ENCODE measurements at places on chromosomes 3 and 15. TPM values are rescaled to one million over a fixed set of nuclear protein-coding genes. Genes with fewer than 3 reads are reported as not detected.

DNA sequence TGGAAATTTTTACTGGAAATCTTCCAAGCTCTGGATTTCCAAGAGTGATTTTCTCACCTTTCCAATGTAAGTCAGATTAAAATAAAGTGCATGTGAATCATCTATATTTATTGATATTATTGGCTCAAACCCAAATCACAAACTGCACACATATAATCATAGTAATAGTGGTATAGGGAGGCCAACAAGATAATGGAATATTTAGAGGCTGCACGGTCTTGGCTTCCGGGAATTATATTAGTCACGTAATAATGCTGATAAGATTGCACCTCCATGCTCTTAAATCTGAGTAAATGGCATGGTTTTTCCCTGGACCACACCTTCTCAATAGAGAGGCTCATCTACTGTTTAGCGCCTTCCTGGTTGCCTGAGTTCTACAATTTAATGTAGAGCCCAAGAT is 567.1 kb upstream of the NR2F2 start:
- DNase-seq = no peak

DNA sequence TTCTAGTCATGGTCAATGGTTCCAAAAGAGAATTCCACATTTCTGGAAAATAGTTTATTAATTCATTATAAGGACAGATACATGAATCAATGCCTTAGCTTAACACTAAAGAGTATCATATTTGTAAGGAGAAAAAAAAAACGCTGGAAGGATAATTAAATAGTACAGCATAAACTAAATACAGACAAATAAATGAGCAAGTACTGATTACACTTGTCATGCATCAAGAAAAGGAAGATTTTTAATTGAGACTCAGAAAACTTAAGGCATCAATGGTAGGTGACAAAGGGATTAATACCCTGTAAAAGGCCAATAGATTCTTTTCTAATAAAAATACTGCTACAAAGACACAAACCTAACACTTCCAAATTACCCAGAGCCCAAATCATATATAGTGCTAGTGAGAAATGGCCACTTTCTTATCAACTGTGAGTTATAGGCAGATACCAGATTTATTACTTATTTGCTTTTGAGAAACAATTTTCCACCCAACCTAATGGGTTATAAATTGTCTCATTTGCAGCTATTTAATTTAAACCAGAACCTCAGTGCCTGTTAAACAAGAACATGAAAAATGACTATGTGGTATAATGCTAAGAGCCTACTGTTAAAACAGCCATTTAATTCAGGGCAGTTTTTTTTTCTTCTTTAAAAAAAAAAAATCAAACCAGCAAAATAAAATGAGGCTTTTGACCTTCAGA is 3.8 kb upstream of the IGDCC3 start:
- DNase-seq = no peak

- no peak for DNase-seq
Observed at GRCh38 chr15:94485148-94485719, 253.9 kb downstream of the MCTP2 start.

- no peak for DNase-seq
Observed at GRCh38 chr3:105473521-105474223, 107.0 kb downstream of the ALCAM start.

GRCh38 chr3:42061025-42061712 is 30.0 kb upstream of the TRAK1 start:
- DNase-seq = no peak

- no peak for DNase-seq
Observed at GRCh38 chr3:112101916-112102315, 15.7 kb downstream of the C3orf52 start.

DNA sequence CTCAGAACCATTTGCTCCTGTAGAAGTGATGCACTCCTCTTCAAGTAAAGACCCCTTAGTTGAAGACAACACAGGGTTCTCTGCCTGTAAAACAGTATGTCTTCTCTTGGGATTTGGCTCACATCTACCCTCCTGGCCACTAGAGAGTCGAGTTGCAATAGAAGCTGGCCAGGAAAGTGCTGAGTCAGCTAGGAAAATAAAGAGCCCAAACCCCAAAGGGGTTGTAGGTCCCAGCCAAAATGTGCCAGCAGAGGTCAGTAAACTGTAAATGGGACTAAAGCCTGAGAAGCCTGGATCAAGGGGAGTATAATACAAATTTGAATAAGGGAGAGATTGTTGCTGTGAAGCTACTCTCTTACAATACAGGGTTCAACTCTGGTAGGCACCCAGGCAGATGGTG is 37.2 kb upstream of the THBS1 start:
- no peak for DNase-seq

- no peak for DNase-seq
Observed at GRCh38 chr15:98946301-98947255, 61.0 kb downstream of the PGPEP1L start.

DNA sequence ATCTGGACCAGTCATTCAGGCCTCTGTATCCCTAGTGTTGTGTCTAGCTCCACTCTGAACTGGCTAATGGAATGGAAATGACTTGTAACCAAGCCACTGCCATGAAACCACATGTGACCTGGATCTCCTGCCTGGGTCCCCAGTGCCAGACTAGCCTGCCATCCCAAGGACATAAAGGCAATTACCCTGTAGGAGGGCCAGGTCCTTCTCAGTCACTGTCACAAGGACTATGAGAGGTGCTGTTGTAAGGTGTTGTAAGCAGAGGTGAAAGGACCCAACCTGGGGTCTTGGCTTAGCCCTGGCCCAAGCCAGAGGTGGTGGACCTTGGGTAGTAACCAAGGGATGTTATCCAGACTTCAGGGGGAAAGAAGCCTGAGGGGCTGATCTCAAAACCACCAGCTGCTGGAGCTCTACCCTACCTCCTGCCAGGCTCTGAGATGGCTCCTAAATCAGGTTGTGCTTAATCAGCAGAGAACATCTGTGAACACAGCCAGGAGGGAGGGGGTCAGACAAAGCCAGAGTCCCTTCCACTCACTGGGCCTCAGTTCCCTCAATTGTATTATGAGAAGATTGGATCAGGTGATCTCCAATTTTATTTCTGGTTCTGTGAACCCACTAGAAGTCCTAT is 15.7 kb upstream of the KLHL24 start:
- DNase-seq = no peak

DNA sequence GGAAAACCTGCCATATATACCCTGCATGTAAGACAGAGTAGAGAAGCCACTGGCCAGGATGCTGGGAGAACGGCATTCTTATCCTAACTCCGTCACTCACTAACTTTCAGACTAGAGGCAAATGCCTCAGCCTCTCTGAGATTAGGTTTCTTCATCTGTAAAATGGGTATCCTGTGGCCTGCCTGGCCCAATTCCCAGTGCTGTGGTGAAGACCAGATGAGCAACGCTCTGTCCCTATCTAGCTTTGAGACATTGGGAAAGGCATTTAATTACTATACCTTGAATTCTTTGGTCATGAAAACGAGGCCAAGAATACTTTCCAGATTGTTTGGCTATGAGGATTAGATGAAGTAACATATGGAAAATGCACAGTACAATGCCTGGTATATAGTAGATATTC is 35.9 kb downstream of the CEMIP start:
- no peak for DNase-seq

DNA sequence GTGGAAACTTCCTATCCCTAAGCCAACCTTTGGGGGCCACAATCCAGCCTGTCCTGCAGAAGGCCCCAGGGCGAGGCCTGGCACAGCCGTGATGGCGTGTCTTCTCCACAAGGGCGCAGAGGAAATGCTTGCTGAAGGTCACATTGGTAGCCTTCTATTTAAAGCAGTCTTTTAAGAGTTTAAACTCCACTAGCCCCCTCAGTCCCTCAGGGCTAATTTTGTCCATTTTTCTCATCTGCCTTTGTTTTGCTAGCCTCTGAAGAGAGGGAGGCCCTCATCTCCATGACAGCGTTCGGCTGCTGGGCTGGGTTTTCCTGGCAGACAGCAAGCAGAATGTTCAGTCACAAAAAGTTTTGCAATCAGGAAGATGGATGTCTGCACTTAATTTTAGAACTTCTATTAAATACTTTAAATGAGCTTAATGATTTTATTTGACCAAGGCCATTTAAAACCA is 40.8 kb downstream of the RARB start:
- DNase-seq = peak; percentile 85

DNA sequence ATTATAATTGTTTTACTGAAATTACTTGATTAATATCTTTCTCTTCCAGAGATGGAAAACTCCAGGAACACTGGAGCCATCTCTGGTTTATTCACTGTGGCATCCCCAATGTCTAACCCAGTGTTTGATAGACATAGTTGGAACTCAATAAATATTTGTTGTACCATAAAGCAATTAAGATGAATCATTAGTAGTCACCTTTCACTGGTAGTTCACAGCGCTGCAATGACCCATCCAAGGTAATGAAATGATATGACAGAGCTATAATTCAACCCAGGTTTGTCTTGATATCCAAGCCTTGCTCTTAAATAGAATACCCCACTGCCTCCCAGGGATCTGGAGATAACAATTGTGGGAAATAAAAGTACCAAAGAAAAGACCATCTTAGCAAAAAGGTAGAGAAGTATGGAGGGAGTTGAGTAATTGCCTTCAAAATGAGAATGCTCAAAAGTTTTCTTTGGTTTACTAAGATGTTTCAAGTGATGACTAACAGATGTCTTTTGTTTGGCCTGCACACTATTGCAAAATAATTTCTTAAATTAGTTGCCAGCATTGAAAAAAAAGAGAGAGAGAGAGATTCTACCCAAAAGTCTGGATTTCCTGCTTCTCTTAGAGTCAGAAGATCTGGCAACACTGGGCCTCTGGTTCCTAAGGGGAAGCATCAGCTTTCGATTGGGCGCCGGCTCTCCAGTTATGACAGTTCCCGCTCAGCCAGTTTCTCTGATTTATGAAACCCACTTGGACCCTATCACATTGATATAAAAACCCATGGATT is 348.5 kb downstream of the ERC2 start:
- DNase-seq = no peak

DNA sequence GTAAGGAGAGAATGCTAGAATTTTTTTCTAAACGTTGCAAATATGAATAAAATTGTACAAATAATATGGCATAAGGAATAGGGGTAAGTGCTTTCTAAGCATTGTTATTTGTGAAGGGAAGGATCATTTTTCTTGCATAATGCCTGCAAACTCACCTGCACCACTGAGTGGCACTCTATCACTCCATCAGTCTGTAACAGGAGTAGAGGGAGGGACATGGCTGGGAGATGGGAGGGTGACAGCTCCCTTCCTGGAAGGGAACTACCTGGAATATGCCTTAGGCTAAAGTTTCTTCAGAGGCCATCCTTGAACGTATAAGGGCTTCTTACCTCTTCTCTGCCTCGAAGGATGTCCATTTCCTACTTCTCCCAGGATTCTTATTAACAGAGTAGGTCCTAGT is 3.0 kb downstream of the NAALADL2 start:
- peak; percentile 19 for DNase-seq

GRCh38 chr15:56719774-56720555 is 13.3 kb downstream of the ZNF280D start:
- DNase-seq = peak; percentile 12

GRCh38 chr3:11059090-11059798 is 66.7 kb downstream of the SLC6A1 start:
- DNase-seq = peak; percentile 72

DNA sequence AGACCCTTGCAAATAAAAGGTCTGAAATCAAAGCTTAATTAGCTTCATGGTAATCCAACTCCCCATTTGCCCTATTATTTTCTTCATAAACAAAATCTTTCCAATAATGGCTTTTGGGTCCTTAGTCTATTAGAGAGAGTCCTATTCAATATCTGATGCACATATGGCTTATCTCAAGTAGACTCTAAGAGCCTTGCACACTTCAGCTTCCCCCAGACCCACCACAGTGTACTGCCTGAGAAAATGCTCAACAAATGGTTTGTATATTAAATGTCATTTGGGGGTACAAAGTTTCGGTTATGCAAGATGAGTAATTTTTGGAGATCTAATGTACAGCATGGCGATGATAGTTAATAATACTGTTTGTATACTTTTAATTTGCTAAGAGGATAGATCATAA is 28.9 kb downstream of the FSTL1 start:
- no peak for DNase-seq

- DNase-seq = peak; percentile 43
Observed at GRCh38 chr3:182238126-182238525, 526.4 kb downstream of the SOX2 start.

DNA sequence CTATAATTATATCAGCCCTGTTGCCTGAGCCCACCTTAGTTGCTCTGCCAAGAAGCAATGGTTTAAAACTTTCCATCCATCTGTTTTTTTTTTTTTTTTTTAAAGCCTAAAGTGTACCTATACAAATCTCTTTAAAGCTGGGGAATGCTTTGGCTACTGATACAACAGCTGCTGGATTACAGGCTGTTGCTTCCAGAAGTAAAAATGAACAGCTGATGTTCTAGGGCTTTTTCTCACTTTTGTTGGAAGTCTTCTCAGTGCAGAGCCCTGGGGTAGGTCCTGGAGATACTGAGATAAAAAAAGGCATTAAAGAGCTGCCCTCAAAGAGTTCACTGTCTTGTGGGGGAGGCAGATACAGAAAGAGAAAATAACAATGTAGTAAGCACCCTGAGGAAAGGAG is 218.1 kb downstream of the NLGN1 start:
- DNase-seq = peak; percentile 11

DNA sequence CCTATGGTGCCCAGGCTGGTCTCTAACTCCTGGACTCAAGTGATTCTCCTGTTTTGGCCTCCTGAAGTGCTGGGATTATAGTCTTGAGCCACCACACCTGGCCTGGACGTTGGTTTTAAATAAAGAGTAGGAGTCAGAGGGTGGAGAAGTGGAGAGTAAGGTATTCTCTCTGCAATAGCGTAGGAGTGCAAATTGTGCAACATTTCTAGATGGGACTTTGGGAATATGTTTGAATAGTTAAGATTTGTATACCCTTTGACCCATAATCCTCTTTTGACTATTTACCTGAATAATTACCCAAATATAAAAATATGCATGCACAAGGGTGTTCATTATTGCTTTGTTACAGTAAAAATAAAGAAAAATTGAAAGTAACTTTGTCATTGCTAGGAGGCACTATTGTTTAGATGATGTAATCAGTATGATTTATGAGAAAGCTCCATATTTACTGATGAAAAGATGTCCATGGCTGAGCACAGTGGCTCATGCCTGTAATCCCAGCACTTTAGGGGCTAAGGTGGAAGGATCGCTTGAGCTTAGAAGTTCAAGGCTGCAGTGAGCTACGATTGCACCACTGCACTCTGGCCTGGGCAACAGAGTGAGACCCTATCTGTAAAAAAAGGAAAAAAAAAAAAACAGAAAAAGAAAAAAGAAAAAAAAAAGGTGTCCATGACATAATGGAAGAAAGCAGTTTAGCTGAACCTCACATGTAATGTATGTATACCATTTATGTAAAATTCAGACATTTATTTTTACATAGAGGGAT is 15.1 kb upstream of the XYLB start:
- no peak for DNase-seq

GRCh38 chr3:94064243-94064860 is 1.5 kb downstream of the NSUN3 start:
- DNase-seq = no peak

GRCh38 chr3:127233371-127233770 is 40.4 kb downstream of the PRR23E start:
- no peak for DNase-seq

ISL2 gene
- not detected for total RNA-seq

RAB5A gene
- total RNA-seq = 74.6 TPM

GOLGA8T gene
- not detected for total RNA-seq

TM4SF4 gene
- total RNA-seq = 2.6 TPM

PDZRN3 gene
- total RNA-seq = 98.0 TPM

PLXNB1 gene
- total RNA-seq = 68.6 TPM

TLR9 gene
- total RNA-seq = 0.24 TPM

FILIP1L gene
- total RNA-seq = 189 TPM

PLSCR5 gene
- total RNA-seq = 6.0 TPM

PAK6 gene
- total RNA-seq = 9.4 TPM
